ENCODE measurements at places on chromosomes 6 and 20.

DNA sequence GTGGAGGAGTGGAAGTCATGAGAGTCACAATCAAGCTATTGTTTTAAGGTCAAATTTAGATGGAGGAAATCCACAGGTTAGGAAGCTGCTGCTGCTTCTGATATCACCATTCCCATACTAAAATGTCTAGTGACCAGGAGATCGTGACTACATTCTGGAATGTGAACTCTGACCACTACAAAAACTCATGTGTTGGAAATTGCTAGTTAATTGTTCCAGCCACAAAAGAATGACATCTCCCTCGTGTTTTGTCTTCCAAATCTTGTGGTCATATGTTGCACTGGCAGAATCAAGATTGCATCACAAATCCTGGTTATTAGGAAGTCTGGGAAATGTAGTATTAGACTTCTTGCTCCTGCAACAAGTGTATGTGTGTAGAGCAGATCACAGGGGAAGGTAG lies 441.9 kb downstream of the CD109 start:
- DNase-seq: no peak

DNA sequence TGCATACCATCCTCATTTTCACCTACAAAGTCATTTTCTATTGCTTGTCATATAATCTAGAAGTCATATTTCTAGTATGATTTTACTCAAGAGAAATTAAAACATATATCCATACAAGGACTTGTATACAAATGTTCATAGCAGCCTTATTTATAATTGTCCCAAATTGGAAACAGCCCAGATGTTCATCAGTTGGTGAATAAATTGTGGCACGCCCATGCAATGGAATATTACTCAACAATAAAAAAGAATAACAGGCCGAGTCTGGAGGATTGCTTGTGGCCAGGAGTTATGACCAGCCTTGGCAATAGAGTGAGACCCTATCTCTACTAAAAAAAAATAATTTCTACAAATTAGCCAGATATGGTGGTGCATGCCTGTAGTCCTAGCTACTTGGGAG lies 28.8 kb downstream of the C6orf163 start:
- DNase-seq: no peak

DNA sequence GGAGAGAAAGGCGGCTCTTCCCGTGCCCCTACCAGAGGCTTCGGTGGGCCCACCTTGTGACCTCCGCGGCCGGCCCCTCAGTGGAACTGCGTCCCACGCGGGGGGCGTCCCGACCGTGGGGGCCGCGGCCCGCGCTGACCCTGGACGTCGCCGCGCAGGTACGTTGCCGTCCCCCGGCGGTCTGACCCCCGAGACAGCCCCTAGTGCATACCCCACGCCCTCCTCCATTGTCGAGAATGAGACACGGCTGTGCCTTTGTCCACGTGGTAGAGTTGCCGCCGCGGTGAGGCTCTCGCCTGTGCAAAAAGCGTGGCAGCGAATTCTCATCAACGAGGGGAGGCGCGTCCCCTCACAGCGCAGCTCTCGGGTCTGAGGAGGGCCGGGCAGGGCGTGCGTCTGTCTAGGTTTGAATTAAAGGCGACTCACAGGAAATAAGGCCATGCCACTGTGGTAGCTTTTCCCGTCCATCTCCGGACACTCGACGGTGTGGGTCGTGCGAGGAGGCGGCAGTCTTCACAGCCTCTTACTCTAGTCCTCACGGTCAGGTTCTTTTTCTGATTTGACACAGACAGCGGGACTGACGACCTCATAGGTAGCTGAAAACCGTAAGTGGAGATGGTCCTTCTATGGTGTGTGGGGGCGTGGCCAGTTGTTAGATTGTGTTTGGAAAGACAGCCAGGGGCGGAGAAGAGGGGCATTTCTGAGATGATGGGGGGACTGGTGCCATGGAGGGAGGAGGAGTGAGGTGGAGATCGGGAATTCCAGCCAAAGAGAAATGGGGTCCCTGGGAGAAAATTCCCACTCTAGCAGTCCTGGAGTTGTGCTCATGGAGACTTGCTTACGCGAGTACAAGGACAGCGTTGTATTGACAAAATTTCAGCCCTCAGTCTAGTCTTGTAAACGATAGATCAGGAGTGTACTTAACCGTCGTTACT lies 580 bp downstream of the NXT1 start:
- peak; percentile 77 for DNase-seq

GRCh38 chr20:21099751-21100577 lies 6.2 kb downstream of the LINC00237 start:
- DNase-seq: peak; percentile 70

- peak; percentile 66 for DNase-seq
These were observed 102.8 kb upstream of the PRSS16 start for GRCh38 chr6:27144740-27145079.

GRCh38 chr6:13479206-13479800 lies 8.1 kb downstream of the GFOD1 start:
- DNase-seq: no peak

- peak; percentile 47 for DNase-seq
These were observed 1.6 kb downstream of the TRIM27 start for GRCh38 chr6:28922004-28922820.

DNA sequence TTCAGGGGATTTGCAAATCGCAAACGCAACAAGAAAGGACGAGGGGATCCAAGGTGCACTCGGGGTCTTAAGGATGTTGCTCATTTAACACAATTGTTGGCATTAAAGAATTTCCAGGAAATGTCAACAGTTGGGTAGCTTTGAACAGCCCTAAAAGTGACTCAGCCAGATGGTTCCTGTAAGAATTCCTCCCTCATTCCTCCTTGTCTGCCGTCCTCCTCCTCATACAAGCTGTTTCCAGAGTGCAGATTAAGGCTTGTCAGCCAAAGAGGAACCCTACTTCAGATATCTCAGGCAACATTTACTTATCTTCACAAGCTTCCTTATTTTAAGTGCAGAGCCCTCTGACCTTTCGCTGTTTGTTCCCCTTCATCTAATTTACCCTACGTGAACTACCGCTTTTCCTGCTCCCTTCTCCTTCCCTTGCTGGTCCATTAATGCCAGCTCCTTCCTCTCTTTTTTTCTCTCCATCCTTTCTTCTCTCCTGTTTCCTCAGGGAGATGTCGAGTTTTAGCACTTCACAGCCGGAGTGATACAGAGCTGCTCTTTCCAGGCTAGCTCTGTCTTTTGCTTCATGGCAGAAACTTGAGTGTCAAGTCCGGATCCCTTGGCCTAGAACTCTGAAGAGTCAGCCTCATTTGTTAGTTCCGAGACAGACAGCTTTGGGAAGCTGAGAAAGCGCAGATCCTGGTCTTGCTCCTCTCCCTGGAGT lies 26.1 kb upstream of the TBC1D7 start:
- DNase-seq: peak; percentile 21

GRCh38 chr20:59784365-59784764 lies 149.1 kb downstream of the SYCP2 start:
- DNase-seq: no peak

- no peak for DNase-seq
These were observed 37.4 kb downstream of the TOMM6 start for GRCh38 chr6:41824571-41825569.

DNA sequence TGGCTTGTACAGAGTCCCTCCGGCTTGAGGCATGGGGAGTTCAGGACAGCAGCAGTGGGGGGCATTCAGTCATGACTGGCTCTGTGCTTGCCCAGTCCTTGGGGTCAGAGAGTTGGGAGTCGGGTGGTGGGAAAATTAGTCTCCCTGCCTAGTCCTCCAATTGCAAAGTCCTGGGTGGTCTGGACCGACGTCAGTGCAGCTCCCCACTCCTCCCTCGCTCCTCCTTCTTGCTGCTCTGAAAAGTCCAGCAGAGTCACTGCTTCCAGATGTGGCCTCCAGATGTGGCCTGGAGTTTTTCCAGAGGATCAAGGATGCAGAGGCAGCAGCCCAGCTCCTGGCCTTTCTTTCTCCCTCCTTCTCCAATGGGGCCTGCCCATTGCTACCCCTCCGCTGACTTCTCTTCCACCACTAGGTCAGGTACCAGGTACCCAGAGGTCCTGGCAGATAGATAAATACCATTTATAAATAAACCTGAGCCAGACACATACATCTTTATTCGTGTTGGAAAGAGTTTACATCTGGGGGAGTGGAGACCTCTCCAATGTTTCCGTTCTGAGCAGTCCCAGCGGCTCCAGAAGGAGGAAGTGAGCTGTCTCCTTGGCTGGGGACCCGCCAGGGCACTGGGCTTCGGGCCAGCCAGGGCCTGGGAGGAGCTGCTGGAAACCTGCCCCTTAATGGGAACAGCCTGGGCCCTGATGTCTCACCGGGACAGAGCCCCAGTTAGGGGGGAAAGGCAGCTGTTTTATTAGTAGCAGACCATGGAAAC lies 49.0 kb upstream of the RNF24 start:
- DNase-seq: peak; percentile 69

DNA sequence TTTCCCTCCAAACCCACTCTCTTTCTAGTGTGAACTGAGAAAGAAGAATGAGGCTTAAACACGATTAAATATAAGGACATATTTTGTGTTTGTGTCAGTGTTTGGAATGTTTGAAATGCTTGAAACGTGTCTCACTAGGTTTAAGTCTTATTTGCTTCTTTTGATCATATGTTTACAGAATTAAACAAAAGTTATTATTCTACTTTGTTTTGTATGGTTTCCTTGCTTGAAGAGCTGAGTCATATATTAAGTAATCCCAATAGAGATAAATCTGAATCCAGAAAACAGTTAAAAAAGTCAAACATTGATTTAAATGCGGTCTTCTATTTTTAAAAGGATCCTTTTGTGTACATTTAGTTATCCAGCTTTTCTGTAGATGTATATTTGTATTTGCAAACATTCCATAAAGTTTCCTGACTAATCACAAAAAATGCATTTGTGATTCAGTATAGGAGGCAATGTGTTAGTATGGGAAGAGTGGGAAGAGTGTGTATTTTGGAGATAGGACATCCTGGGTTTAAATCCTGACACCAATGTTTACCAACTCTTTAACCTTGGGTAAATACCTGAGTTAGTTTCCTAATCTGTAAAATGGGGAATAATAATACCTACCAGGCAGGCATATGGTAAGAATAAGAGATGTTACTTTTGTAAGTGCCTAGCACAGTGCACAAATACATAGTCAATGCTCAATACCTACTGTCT lies 72.9 kb downstream of the TSBP1 start:
- DNase-seq: no peak

DNA sequence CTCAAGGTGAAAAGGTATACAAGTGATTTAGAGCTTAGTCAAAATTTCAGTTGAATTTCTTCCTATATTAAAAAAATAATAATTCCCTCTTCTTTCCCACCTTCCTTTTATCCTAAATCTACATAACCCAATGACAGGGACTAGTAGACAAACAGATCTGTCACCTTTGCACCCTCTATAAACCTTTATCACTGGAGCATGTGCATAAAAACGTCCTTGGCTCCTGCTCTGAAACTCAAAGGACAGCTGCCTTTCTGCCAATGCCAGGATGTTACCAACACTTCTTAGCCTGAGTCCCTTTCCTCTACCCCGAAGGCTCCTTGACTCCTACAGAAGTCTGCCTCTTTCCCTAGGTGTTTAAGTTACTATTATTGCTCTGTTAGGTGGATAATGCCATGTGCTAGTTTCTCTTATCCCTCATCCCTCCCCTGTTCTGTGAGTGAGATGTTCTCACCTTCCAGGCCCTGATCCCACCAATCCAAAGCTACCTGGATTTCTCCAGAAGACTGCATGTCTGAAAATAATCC lies 4.3 kb downstream of the CLVS2 start:
- DNase-seq: no peak

GRCh38 chr6:112606656-112607435 lies 259.7 kb downstream of the RFPL4B start:
- no peak for DNase-seq

DNA sequence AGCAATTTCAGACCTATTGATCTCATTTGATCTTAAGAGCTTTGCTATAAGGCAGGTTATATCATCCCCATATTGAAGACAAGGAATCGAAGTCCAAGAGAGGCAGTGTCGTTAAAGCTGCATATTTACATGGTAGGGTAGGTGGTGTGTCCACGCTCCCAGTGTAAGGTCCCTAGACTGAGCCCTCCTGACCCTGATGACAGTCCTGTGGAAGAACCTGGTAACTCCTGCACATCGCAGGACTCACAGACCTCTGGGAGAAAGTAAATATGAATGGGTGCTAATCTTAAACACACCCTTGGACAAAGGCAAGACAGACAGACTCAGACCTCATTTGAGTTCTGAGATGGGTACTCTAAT lies 602 bp upstream of the HLA-DPB1 start:
- DNase-seq: peak; percentile 35

DNA sequence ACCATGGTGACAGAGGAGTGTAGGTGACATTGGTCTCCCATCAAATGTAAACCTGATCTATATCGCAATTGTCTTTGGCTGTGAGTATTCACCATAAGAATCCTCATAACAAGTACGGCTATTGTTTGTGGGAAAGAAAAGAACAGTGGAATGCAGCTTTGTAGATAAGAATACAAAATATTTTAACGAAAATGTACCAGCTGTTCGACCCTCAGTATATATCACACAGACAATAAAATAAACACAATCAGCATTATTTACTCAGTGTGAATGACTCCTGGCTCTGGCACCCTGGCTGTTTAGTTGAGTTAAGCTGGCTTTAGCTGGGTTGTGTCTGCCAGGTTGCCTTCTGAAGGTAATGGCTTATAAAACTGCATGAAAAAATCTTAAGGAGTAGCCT lies 43.4 kb downstream of the SNRNP48 start:
- DNase-seq: no peak
